ENCODE measurements at places on chromosomes 7 and 10.

GRCh38 chr7:102287981-102288278 lies 1.3 kb downstream of the SH2B2 start:
- no peak for DNase-seq

DNA sequence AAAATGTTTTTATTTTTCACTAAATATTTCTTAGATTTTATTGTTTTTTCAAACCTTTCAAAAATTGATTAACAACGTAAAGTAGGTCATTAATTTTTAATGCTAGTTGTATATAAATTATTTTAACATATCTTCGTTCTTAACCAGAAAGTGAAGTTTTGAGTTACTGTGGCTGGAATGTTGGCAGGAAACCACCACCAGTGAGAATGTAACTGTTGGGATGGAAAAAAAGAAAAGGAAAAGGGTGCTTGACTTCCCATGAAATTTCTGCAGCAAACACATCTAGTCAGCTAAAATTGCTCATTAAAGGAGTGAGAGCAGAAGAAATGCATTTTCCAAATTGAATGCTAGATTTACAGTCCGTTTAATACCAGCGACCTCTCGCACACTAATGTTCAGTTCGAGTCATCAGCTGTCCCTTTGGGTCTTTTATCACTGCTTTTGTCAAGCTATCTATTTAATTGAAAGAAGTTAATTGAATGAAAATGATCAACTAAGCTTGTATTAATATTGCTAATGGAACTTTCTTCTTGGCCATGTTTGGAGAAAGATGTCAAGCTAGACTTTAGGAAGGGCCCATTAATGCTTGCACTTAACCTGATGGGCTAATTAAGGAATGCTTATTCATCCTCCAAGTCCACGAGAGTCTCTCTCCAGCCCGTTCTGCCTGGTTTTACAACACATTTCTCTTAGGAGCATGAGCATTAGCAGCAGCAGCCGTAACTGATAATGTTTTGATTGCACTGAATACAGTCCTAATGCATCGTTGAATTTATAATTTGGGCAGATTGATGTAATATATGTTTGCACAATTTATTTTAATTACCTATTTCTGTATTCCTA lies 70.1 kb downstream of the UBE3C start:
- DNase-seq = no peak

GRCh38 chr10:106609470-106610266 lies 554.8 kb downstream of the SORCS1 start:
- no peak for DNase-seq

DNA sequence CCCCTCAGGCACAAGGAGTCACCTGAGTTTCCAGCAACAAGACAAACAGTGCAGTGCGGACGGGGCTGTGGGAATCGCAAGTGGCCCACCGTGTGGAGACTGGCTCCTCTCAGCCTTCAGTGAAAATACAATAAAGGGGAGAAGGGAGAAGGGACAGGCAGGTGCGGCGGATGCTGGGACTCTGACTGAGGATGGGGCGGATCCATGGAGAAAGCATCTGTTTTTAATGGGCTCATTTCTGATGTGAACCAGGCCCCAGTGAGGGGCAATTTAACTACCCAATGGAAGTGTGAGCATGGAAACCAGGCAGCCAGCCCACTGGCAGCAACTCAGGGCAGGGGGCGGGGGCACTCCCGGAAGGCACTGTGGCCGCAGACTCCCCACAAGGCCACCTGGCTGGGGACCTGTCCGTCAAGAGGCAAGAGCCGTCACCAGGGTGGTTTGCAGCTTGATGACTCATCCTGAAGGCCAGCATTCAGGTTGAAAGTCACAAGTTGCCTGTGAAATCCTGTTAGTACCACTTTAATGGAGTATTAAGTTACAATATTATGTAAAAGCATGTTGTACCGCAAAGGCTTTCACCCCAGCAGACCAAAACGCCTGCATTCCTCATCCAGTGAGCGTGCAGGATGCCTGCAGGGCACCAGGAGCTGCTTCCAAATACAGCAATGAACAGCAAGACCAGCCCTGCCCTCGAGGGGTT lies 476.4 kb downstream of the PTPRN2 start:
- peak; percentile 82 for DNase-seq

GRCh38 chr10:112843623-112844022 lies 106.4 kb upstream of the TCF7L2 start:
- DNase-seq = no peak

DNA sequence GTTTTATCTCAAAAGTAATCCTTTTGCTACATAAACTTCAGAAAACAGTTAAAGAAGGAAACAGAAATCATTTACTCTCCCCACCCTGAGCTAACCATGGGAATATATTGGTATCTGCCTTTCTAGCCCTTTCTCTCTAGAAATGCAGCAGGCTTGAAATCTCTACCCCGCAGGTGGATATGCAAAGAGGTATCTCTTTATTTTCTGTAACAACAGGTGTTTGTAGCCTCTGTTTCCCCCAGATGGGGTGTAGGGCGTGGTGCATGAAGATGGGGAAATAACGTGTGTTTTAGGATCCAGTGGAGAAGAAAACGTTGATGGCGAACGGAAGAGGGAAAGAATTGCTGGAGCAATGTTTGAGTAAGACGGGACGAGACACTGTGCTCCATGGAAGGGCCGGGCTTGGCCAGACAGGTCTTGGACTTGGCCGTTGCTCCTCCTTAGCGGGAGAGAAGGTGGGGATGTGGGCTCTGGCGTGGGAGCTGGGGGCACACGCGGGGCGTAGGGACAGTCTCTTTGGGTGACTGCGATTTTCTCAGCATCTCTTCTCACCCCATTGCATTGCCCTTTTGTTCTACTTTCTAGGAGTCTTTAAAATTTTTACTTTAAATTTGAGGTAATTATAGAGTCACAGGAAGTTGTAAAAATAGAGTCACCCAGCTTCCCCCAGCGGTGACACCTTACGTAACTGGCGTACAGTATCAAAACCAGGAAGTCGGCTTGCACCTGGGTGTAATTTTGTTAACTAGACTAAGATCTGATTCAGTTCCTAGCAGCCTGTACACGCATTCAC lies 82.9 kb downstream of the ELFN1 start:
- DNase-seq = no peak

- no peak for DNase-seq
Measured at GRCh38 chr7:155872678-155873369, 60.6 kb upstream of the SHH start.

DNA sequence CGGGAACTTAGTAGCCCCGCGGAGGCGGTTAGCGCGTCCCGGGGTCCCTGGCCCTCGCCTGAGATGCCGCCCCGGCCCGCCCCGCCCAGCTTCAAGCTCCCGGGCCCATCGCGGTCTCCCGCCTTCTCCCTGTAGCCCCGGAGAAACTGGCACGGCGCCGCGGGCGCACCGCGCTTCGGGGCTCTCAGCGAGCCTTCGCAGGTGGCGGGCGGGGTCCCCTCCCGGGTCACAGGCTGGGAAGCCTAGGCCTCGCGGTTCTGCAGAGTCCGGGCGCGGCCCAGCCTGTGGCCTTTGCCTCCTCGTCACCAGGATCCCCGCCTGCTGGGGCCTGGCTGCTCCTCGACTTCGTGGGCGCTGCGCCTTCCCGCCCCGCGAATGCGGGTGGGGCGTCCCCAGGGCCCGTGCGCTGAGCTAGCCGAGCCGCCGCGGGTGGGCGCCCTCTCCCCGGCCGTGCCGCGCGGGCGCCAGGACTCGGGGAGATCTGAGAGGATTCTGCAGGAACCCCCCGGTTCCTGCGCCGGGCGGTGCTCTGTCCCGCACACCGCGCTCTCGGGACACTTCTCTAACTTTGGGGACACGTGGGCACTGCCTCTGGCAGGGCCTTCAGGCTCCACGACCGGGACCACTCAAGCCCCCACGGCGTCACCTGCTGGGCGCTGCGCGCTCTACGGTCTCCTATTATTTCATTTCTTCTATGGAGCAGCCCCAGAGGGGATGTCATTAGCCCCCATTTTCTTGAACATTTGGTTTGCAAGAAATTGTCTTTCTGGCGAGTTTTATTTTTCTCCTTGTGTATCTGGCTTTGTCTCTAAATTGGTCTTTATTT lies 682 bp upstream of the RGS10 start:
- DNase-seq = peak; percentile 37

DNA sequence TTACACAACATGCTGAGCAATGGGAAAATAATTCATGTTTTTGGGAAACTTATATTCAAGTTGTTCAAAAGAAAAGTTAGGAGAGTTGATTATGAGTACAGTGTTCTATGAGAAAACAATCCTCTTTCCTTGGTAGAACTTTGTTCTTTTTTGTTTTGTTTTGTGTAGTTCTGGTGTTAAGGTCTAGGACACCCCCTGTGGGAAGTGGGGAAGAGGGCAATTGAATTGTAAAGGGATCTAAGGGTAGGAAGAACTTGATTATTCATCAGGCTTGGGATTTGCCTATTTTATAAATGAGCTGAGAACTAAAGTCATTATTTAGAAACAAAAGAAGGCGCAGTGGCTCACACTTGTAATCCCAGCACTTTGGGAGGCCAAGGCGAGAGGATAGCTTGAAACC lies 25.9 kb upstream of the CDK13 start:
- DNase-seq = no peak

DNA sequence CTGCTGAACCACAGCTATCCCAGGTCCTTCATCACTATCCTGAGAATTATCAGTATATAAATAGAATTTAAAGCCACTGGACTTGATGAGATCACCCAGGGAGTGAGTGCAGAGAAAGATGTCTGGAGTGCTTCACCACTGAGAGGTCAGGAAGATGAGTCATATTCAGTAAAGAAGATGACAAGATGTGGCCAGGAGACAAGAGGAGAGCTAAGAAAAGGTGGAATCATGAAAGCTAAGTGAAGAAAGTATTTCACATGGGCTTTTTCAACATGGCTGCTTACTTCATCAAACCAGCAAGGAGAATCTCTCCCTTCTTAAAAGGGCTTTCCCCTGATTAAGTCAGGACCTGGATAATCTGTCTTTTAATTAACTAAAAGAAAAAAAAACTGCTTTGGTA lies 9.1 kb upstream of the PRKAR2B start:
- DNase-seq = peak; percentile 90

DNA sequence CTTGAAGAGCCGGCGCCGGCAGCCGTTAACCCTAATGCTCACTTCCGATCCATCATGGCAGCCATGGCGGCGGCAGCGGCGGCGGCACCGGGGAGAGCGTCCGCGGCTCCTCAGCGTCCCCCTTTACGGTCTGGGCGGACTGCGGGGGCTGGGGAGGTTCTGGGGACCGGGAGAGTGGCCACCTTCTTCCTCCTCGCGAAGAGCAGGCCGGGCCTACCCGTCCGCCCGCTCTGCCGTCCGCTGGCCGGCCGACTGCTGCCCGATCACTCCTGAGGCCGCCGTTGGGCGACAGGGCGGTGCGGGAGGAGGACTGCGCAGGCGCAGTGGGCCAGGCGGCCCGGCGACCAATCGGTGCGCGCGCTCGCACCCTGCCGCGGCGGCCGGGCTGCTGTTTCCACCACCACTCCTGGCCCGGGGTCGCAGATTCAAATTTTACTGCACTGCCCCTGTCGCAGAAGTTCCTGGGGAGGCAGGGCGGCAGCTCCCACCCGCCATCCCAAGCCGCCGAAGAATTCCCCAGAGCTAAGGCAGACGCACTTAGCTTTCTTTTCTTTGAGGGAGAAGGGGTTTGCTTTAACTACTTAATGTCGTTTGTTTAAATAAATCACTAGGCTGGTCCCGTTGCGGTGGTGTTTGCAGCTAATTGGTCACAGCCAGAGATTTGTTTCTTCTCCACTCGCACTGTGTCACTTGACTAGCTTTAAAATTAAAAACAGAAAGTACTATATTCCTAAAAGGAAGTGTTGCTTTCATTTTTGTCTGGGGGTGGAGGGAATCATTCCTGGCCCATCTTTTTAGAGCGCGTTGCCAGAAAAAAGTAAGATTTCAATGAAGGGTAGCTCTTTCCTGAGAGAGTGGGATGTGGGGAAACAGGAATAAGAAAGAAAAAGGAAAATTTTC lies at the start of gene KIF5B:
KIF5B (minus strand) TSS at position 290 of the 900 bp plus-strand sequence. CDS start 452 bp downstream, outside the sequence.
- DNase-seq = peak; percentile 99

DNA sequence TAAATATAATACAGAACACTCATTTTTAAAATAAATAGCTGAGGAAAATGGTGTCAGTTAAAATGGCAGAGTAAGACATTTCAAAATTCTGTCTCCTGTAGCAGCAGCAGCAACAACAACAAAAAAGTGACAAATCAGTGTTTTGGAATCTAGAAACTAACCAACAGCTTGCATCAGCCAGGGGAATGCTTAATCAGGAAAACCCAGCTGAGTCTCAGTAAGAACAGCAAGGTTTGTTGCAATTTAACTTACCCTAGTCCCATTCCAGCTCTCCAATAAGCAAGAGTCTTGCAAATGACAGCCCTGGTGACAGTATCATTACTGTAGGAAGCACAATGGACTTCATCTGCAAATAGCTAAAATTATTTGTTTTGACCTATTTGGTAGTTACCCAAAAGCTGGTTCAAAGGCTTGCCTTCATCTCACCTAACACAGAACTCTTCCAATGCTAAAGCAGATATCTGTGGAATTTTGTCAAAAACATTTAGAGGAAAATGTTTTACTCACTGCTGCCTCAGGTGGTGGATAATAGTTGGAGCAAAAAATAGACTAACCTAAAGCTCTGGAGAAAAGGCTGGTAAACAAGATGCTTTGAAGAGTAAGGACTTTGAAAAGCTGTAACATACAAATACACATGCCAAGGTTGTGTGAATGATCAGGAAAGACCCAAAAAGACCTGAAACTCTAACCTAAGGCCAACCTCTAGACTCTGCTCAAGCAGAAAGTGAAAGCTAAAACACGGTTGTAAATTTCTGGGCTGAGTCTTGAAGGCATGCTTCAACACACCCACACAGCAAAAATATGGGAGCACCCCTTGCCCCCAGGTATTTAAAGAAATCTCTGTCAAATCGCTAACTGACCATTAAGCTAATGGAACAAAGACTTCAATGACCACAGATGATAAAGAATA lies 9.9 kb upstream of the ARHGAP22 start:
- no peak for DNase-seq

- DNase-seq = no peak
Measured at GRCh38 chr7:11473807-11474424, 358.1 kb downstream of the THSD7A start.

DNA sequence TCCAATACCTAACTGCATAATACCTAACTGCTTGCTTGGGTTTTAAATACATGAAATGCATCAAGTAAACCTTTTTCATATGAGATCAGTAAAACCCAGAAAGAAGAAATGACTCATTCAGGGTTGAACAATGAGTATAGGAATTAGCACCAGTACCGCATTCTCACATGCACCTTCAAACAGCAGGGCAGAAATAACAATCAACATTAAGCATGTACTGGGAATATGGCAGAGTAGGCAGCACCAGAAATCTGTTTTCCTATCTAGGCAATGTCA lies 850.3 kb upstream of the SORCS1 start:
- DNase-seq = no peak

DNA sequence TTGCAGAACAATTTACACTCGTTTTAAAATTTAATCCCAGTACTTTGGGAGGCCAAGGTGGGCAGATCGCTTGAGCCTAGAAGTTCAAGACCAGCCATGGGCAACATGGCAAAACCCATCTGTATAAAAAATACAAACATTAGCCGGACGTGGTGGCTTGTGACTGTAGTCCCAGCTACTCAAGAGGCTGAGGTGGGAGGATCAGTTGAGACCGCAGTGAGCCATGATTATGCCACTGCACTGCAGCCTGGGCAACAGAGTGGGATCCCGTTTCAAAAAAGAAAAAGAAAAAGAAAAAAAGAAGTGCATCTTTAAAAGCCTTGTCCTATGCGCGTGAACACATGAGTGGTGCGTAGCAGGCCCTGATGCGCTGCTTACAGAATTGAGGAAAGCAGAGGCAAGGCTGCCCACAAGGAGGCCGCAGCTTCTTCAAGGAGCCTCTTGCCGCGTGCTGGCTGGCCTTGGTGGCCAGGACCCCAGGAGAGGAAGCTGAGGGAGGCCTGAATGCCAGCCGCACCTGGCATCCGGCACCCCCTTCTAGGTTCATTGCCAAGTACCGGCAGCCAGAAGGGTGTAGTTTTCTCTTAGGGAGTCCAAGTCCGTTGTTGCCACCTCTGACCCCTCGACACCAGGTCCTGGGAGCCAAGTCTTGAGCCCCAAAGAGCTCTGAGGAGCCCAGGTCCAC lies 124.5 kb downstream of the UBE2H start:
- no peak for DNase-seq

Measured in urothelium cell line (cell line).